ENCODE measurements at places on chromosomes 5 and 9.

GRCh38 chr9:19155106-19155935 is 28.0 kb upstream of the PLIN2 start:
- DNase-seq, result no peak

DNA sequence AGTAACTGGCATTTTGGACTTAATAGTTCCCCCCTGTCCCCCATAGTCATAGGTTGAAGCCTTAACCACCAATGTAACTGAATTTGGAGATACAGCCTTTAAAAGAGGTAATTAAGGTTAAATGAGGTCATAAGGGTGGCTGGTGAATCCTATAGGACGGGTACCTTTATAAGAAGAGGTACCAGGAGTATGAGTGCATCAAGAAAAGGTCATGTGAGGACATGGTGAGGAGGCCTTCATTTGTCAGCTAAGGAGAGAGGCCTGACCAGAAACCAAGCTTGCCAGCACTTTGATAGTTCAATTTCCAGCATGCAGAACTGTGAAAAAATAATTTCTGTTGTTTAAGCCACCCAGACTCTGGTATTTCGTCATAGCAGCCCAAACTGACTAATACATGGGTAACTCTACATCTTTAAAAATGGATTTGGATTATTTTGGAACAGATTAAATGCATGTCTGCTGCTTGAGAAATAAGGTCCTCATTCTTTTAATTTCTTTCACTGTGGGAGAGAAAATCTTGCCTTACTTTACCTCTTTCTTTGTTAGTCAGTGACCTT is 9.7 kb downstream of the RASA1 start:
- no peak for DNase-seq

DNA sequence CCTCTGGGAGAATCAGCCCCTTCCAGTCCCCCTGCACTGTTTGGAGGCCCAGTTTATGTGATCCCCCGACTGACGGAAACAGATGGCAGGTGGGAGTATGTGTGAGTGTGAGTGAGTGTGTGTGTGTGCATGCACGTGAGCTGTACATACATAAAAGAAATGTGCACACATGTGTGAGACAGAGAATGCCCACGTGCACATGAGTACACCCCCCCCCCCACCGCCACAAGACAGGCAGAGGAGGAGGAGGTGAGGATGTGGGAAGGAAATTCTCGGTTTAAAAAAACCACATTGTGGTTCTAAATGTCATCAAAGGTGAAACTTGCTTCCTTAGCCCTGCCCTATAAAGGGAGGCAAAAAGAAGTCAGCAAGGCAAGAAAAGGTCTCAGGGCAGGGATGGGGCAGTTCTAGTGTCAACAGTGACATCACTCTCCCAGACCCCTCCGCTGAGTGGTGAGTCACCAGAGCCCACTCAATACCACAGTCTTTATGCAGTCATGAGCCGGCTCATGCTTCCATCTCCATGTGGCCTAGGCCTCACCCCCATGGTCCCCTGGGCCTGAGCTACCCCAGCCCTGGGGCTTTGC is 79.2 kb upstream of the HSPA9 start:
- DNase-seq, result no peak

DNA sequence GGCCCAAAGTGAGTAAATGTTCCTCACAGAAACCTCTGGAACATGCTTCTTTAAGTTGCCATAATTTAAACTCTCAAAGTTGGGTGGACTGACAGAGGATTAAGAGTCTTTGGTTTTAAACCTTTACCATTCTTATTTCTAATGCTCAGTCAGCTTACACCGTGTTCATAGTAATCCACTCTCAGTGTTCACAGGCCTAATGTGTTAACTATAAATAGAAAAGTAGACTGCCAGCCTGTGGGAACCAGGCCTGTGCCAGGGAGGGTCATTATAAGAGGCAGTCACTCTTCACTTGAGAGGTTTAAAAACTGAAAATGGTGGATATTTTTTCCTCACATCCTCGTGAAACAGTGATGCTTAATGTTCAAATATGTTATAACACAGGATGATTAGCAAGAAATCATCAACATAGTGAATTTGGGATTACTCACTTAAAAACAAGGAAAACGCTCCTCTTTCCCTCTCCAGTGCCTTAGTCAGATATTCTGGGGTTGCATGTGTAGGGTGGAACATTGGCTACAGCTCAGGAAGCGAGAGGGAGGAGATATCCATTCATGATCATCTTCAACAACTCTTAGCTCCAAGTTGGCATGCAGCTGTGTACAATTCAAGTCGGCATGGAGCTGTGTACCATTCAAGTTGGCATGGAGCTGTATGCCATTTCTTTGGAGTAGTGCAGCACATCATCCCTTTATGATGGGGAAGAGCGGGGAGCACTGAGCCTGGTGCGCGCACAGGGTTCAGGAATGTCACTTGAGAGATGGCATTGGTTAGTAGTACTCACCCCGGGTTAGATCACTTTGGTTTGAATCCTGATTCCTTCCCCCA is 65.8 kb downstream of the KIAA1958 start:
- no peak for DNase-seq

DNA sequence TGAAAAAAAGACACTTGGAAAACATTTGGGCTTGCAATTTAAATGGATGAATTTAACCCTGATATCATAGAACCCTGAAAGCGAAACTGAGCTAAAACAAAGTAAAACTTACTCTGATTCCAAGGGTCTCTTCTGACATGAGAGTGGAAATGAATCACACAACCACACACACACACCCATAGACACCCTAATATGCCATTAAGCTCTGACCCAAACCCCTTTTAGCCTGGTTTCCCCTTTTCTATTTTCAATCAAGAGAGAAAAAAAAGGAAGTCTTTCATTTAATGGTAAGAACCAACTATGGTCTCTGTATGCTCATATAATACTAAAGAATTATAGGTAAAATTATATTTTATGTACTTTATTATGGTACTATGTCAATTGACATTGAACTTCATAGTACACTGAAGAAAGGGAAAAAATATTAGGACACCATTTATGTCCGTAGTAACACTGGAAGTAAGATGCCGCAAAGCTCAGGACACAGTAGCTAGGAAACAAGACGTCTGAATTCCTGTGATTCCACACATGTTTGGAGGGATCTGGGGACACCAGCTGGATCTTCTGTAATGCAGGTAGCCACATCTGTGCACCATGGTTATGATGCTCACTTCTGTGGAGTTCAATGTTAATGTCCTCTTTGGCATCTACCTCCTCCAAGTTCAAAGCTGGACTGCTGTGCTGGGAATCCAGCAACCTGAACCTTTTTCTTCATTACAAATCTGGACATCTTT is 95.8 kb downstream of the PCSK1 start:
- DNase-seq, result no peak

DNA sequence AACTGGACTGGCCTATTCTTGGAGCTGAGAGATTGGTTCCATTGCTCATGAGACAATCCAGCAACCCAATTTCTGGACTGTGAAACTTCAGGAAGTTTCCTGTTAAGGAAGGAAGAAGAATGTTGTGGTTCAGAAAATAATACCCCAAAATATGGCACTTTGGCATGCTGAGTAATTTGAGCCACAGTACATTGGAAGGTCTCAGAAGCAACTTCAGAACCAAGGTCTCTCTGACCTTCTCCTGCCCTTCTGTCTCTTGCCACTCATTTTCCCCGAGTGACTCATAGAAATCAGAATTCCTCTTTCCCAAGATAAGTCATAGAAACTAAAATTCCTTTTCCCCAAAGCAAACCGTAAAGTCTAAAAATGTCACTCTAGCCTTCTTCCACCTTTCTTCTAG is 1366.1 kb downstream of the PTPRD start:
- no peak for DNase-seq
